ENCODE measurements at places on chromosomes 3 and 15. TPM values are rescaled to one million over a fixed set of nuclear protein-coding genes. Genes with fewer than 3 reads are reported as not detected.

TUBGCP5 gene
- 13.3 TPM for total RNA-seq

FRMD4B gene
- total RNA-seq, result 1.7 TPM

CHRNA5 gene
- total RNA-seq, result 4.6 TPM

PRSS50 gene
- not detected for total RNA-seq

- DNase-seq, result no peak
Measured at GRCh38 chr15:92690395-92690794, 34.8 kb upstream of the FAM174B start.

DNA sequence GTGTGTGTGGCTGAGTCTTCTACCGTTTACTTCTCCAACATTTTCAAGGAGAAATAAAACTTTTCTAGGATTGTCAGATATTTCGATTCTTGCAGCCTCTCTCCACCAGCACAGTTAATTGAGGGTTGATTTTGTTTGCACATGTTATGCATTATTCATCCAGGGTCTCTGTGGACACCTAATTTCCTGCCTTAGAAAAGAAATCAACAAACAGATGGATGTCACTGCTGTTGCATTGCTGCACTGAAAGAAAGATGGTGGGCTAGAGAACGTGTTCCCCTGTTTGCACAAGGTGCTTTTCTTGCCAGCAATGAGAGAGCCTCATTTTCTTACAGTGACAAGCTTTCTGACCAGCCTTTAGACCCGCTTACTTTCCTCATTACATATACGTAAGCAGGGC lies 150.0 kb downstream of the CLSTN2 start:
- DNase-seq, result no peak

GRCh38 chr3:146431240-146431639 lies 38.1 kb downstream of the PLSCR2 start:
- DNase-seq, result no peak

DNA sequence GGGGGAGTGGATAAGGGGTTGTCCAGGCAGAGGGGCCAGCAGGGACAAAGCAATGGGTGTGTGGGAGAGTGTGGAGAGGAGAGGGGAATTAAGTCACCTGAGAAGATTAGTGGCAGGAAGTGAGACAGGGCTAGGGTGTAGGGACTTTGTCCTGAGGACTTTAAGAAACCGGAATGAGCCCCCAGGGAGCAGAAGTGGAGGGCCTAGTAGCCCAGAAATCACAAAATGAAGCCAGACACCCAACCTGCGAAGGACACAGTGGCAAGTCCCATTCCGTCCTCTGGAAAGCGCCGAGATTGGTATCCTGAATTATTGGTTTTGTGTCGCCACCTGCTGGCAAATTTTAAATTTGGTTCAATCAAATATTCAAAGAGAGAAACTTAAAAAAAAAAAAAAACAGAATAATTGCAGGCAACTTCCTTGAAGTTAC lies 78.0 kb upstream of the SLC25A36 start:
- peak; percentile 65 for DNase-seq

DNA sequence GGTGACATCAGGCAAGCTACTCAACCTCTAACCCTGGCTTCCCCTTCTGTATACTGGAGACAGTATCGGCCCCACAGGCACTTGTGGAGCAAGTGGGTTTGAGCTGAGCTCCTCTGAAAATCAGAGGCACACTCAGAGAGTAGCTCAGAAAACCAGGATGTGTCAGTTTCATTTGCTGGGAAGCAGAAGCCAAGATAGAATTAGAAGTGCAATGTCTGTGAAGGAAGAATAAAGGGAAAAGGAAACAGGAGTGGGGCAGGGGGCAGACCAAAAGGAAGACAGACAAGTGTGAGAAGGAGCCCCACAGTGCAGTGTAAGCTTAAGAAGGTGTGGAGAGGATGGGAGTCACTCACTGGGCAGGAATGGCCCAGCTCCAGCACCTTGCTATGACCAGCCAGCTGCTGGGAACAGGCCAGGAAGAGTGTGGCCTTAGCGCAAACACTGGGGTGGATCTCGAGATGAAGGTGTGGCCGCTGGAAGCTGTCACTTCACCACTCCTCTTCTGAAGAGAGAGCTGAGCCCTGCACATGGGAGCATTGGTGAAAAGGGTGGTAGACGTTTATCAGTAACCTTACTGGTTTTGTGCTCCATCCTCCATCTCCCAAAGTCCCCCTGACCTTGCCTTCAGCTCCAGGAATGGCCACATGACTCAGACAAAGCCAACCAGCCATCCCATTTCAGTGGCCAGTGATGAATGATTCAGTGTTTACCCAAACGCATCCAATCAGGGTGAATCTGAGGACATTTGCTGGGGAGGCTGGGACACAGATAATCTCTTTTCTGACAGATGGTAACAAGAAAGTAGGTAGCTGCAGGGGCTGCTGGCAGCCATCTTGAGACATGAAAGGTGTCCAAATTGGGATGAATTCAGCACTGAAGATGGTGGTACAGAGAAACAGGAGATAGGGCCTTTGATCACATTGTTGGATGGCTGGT lies 108.4 kb downstream of the SHQ1 start:
- no peak for DNase-seq

DNA sequence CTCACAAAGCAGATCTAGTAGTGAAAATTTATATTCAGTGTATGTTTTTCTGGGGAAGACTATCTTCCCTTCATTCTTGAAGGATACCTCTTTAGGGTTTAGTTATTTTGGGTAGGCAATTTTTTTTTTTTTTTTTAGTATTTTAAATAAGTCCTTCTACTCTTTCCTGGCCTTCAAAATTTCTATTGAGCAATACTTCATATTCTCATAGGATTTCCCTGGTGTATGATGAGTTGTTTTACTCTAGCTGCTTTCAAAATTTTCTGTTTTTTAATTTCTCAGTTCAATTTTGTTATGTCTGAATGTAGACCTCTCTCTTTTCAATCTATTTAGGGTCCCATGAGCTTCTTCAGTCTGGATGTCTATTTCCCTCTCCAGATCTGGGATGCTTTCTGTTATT lies 74.3 kb upstream of the PLSCR4 start:
- no peak for DNase-seq

DNA sequence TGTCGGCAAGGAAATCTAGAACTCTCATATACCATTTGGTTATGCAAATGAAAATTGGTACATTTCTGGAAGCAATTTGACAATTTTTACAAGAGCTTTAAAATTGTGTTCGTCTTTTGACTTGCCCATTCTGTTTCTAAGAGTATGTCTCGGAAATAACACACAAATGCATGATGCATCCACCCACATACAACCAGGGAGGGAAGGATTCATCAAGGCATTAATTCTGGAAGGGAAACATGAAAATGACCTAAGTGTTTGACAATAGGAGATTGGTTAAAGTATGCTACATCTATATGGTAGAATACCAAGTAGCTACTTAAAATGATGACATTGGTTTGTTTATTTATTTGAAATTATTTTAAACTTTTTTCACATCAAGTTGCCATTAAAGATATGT lies 58.6 kb downstream of the PIAS1 start:
- no peak for DNase-seq

DNA sequence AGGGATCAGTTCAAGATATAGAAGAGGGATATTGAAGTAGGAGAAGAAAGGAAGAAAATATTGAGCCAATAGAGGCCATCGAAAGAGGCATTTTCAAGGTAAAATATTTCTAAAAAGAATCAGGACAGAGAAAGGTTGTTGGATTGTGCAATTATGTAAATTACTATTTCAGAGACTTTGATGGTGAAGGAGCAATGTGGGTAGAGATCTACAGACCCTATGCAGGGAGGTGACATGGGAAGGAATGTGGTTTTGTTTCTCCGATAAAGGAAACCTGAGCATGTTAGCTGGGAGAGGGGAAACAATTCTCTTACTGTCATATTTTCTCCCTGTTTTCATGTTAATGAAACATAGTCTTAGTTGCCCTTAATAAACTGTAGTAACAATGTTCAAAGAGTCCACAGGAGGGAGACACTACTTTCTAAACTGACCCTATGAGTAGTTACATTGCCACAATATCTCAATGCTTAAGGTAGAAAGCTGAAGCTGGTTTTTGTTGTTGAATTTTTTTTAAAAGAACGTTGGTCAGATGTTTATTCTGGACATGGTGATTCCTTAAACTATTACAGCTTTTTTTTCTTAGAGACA lies 133.3 kb downstream of the GRM7 start:
- DNase-seq, result no peak

DNA sequence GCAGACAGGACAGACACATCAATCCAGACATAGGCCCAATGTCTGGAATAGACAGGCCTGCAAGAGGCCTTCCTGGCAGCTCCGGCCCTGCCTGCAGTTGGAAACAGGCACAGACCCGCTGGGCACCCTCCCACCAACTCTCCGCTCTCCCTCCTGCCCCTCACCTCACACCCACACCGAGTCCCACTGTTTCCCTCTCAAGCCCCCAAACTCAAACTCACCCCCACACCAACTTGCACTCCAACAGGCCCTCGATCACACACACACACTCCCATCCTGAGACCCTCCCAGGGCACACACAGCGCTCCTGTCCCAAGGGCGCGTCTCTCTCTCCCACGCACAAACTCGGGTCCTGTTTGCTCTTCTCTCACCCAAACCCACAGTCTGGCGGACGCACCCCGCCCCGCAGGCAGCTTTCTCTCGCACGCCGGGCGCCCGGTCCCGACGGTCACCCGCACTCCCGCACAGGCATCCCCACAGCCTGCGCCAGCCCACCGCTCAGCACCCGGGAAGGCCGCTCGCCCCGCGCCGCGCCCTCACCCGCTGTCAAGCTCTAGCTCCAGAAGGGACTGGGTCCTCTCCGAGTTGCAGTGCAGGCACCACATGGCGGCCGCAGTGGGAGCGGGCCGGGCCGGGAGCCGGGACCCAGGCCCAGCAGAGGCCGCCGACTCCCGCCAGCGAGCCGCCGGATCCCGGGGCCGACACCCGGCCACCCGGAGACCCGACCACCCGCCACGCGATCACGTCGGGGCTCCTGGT lies 106.2 kb downstream of the IQSEC1 start:
- DNase-seq, result peak; percentile 21

DNA sequence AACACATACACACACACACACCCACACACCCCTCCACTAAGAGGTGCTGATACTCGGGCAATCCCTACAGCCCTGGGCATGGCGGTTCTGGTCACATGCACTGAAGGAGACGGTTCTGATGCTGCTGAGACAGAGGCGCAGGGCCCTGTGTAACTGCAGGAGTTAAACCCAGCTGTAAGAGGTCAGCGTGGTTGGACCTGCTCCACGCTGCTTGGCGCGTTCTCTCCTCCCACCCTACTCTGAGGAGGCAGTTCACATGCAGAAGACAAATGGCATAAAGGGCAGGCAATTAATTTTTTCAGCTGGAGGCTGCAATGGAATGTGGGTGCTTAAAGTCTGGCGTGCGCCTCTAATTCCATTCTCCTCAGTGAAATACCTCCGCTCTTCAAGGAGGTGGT lies 35.2 kb downstream of the GRK7 start:
- DNase-seq, result no peak

DNA sequence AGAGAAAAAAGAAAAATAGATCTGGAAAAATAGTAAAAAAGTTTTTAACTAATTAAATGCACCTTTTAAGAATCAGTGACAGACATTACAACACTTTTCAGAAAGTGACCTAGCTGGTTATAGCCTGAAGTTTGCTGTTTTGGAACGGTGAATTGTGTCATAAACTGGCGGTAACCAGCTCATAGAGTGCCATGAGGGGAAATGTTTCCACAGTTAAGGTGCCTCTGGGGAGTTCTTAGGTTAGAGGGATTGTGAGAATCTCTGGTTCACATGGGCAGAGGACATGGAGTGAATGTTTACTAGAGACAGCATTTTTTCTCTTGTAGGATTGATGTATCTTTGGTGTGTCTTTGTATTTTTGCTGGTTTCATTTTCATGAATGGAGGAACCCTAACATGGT lies 2.8 kb downstream of the TBC1D23 start:
- DNase-seq, result no peak

DNA sequence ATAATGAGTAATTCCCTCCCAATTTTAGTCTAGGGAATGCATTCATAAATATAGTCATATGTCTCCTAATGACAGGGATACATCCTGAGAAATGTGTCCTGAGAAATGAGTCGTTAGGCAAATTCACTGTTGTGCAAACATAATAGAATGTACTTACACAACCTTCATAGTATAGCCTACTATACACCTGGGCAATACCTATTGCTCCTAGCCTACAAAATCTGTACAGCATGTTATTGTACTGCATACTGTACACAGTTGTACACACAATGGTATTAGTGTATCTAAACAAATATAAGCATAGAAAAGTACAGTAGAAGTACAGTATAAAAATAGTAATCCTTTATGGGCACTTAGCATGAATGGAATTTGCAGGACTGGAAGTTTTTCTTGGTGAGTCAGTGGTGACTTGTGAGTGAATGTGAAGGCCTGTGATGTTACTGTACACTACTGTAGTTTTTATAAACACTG lies 6.6 kb downstream of the DTWD1 start:
- DNase-seq, result no peak

GRCh38 chr15:69665641-69666111 lies 213.1 kb downstream of the RPLP1 start:
- no peak for DNase-seq

GRCh38 chr15:76310475-76311099 lies 682 bp downstream of the ETFA start:
- DNase-seq, result no peak

- DNase-seq, result no peak
Measured at GRCh38 chr15:25186411-25186810, 231.6 kb downstream of the SNRPN start.
